ENCODE measurements at places on chromosomes 7 and 10. TPM values are rescaled to one million over a fixed set of nuclear protein-coding genes. Genes with fewer than 3 reads are reported as not detected.

STRIP2 gene
- polyA plus RNA-seq: 7.9 TPM

NUP205 gene
- polyA plus RNA-seq: 35.0 TPM

GLI3 gene
- polyA plus RNA-seq: 13.4 TPM

- DNase-seq: no peak
Measured at GRCh38 chr10:117350909-117351308, 24.3 kb downstream of the PDZD8 start.

- DNase-seq: no peak
Measured at GRCh38 chr10:121662945-121663917, 65.0 kb upstream of the FGFR2 start.

- no peak for DNase-seq
Measured at GRCh38 chr7:13724977-13725566, 264.4 kb downstream of the ETV1 start.

All from muscle of arm (tissue), 14 donors.